ENCODE measurements at places on chromosomes 5 and 9.

GRCh38 chr5:169838688-169839087 is 141.6 kb downstream of the INSYN2B start:
- DNase-seq, result no peak

DNA sequence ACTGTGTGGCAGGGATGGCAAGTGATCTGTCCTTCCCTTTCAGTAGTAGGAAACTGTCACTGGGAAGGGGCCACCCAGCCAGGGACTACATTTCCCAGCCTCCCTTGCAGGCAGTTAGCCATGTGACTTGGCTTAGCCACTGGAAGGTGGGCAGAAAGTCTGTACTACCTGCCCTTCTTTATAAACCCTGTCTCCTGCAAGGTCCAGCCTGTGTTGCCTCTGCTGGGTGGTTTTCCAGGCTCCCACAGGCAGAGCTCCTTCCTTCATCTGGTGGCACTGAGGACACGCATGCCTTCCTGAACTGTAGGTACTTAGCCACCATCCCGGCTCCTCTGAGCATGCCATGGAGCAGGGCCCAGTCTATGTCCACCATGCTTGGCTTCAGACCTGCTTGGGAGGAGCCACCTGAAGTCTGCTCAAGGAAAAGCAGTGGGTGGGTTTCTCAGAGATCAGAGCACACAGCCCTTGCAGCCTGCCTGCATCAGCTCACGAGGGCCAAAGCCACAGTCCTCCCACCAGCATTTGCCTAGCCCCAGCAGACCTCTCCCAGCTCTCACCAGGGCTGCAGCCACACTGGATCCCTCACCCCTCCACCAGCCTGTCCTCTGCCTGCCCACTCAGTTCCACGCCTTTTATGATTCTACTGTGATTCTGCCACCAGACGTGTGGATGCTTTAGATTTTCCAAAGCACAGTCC is 16.7 kb upstream of the SLC25A51 start:
- peak; percentile 41 for DNase-seq

- DNase-seq, result no peak
These were observed 102.1 kb upstream of the C9orf72 start for GRCh38 chr9:27675354-27675753.

DNA sequence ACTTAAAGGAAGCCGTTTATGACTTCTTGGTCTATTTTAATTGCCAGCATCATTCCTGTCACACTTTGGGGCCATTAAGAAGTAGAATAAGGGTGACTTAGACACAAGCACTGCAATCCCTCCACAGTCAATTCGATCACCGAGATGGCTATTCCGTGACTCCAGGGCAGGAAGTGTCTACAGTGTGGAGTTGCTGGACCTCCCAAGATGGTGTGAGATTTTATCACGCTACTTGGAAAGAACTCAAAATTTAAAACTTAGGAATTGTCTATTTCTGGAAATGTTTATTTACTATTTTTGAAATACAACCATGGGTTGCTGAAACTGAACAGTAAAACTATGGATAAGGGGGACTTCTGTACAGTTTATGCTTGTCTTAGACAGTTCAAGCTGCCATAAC is 6.2 kb downstream of the FBXL7 start:
- no peak for DNase-seq

- no peak for DNase-seq
These were observed 16.8 kb downstream of the AP3B1 start for GRCh38 chr5:78277715-78278114.

DNA sequence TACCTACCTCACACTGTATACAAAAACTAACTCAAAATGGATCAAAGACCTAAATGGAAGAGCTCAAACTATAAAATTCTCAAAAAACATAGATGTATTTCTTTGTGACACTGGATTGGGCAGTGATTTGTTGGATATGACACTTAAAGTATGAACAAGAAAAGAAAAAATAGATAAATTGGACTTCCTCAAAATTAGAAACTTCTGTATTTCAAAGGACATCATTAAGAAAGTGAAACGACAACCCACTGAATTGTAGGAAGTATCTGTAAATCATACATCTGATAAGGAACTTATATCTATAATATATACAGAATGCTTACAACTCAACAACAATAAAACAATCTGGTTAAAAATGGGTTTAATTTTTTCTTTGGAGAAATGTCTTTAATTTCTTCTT is 96.7 kb downstream of the NRG2 start:
- DNase-seq, result no peak

DNA sequence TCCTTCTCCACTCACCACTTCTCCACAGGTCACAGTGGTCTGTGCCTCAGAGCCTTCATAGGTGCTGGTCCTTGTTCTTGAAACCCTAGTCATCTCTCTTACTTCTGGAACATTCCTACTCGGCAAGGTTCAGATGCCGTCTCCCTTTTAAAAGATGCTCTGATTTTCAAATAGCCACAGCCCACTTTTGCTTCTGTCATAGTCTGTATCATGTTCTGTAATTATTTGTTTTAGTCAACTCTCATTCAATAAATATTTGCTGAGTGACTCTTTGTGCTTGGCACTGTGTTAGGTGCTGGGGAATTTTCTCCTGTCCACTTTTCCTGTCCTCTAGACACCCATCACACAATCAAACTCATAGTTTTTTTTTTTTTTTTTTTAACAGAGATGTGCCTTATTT is 181.3 kb upstream of the IL12B start:
- no peak for DNase-seq

- DNase-seq, result no peak
These were observed 136.4 kb downstream of the SEMA5A start for GRCh38 chr5:9409413-9409960.

- no peak for DNase-seq
These were observed 53.3 kb upstream of the ANGPTL2 start for GRCh38 chr9:127175764-127176163.

DNA sequence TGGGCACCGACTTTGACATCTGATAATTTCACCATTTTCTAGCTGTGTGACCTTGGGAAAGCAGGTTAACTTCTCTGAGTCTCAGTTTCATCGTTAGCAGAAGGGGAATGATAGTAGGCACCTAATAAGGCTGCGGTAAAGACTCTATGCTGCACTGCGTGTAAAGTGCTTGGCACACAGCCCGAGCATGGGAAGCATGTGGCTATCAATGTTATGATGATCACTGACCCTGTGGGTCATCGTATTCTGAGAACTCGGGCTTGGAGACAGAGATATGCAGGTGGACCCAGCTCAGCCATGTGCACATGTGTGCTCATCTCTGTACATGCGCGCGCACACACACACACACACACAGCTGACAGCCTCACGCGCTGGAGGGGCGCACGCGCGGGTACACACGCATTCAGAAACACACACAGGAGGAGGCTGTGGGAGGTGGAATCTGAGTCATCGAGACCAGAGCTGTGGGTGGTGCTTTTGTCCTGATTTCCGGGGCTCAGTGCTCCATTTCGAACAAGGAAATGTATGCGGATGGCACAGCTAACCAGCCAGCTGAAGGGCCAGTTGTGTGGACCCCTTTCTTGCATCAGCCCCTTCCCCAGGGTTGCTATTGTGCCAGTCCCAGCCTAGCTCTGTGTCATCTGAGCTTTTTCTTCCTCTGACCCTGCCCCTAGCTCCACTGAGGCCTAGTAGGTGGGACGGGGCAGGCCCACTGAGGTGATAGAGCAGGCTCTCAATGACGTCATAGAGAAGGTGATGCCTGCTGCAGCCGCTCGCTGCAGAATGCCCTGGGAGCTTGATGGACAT is 11.1 kb upstream of the ARAP3 start:
- no peak for DNase-seq

GRCh38 chr5:137174196-137174595 is 324.9 kb downstream of the SPOCK1 start:
- no peak for DNase-seq
